Activated effector memory CD4-positive, alpha-beta T cell treated with Interleukin-2 at 50 U/mL for 16 hours (primary cell): ENCODE measurements at places on chromosomes 6 and 20.

DNA sequence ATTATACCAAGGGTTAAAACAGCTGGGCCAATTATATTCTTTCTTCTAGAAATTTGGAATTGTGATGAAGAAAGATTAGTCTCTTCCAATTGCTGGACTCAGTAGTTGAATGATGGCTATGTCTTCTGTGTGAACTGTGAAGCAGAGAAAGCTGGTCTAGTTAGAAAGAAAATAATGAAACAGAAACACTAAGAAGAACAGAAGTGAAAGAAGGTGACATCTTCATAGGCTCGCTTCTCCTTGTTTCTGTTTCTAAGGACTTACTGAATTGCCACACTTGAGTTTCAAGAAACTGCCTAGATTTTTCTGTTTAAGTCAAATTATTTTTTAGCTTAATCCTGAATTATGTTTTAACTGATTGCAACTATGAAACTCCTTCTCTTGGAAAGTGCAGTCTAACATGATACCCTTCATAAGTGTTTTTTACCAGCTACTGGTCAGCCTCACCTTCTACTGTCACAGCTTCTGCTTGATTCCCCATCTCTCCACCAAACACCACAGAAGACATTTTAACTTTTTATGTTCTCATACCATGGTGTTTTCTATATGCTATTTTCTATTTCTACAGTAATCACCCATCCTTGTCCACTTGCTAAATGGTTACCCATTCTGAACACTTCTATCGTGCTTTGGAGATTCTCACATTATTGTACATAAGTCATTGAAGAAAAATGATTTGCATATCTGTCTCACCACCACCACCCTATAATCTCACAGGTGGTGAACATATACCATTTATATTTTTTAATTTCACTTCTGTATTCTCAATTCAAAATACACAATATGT is 268.8 kb downstream of the GRIK2 start:
- DNase-seq, result no peak

DNA sequence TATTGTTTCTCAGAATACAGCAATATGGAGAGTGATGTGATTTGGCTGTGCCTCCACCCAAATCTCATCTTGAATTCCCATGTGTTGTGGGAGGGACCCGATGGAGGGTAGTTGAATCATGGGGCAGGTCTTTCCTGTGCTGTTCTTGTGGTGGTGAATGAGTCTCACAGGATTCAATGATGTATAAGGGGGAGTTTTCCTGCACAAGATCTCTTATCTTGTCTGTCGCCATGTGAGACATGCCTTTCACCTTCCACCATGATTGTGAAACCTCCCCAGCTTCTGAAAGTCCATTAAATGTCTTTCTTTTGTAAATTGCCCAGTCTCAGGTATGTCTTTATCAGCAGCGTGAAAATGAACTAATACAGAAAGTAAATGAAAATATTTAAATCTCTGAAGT is 234.8 kb upstream of the TENT5A start:
- no peak for DNase-seq

- no peak for DNase-seq
Observed at GRCh38 chr6:53011979-53012378, 16.9 kb upstream of the GSTA4 start.

GRCh38 chr6:38142178-38142902 is 322.8 kb downstream of the ZFAND3 start:
- no peak for DNase-seq

- DNase-seq, result no peak
Observed at GRCh38 chr6:101224751-101225150, 168.8 kb upstream of the GRIK2 start.

GRCh38 chr6:146402476-146402875 is 141.2 kb upstream of the RAB32 start:
- no peak for DNase-seq

- no peak for DNase-seq
Observed at GRCh38 chr6:144392536-144392935, 107.4 kb downstream of the UTRN start.

DNA sequence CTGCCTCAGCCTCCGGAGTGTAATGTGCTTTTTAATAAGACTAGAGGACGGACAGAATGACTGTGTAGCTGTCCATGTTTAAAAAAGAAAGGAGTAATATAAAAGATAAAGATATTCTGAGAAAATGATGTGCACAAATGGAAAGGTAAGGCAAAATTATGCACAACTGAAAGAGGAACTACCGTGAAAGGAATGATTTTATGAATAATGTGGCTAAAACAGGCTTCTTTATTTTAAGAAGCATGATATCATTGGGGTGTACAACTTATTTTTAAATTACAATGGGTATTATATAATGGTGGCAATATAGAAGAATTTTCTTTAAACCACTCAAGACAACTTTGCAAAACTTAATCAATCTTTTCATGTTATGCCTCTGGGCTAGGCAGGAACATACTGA is 78.1 kb downstream of the FIG4 start:
- no peak for DNase-seq

- DNase-seq, result no peak
Observed at GRCh38 chr6:148704400-148705246, 42.2 kb upstream of the UST start.

- no peak for DNase-seq
Observed at GRCh38 chr6:169341706-169342105, 88.1 kb upstream of the THBS2 start.

GRCh38 chr20:6067763-6068318 is 14.0 kb upstream of the LRRN4 start:
- no peak for DNase-seq

DNA sequence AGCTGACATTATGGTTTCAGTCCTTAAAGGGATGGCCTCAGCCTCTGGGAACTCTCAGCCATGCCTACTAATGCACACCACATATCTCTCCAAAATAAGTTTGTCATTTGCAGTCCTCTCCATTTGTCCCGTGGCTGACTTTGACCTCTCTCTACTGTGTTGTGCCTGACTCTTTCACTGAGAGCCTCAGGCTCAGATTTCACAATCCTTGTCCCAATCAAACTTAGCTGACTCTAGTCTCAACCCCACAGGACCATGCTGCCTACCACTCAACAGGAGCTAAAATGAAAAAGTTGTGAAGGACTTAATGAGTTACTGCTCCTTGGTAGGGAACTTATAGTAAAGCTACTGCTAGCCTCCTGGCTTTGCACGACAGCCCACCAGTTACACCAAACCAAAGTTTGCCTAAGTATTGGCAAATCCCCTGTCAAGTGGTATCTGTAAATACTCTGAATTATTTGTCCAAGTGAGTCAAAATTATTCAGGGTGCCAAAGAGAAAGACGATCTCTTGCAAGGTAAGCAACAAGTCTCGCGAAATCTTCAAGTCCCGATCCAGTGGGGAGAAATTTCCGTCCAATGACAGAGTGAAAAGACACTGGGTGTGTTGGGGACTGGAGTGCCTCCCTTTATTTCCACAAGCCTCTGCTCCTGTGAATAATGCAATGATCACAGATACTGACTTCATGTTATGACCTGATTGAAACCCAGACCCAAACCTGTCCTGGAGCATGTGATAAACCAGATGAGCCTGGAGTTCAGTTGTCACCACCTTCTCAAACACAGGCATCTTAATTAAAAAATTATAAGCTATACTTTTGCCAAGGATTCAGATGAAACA is 124.4 kb upstream of the FOXQ1 start:
- no peak for DNase-seq

- no peak for DNase-seq
Observed at GRCh38 chr20:51757226-51757625, 11.0 kb downstream of the ATP9A start.

DNA sequence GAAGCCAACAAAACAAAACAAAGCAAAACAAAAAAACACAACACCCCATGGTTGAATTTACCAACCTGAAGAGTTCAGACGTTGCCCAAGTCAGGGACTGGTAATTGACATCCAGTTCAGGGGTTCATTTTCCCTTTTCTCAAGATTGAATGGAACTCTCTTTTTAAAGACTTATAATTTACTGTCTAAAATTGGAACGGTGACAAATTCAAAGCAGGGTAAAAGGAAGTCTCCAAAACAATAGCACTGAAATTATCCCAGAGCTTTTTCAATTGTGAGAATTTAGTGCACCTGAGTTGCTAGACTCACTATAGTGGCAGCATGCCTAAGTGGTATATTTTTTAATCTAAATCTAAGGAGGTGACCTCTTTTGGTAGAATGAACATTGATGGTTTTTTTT is 90.9 kb upstream of the PREP start:
- DNase-seq, result no peak

DNA sequence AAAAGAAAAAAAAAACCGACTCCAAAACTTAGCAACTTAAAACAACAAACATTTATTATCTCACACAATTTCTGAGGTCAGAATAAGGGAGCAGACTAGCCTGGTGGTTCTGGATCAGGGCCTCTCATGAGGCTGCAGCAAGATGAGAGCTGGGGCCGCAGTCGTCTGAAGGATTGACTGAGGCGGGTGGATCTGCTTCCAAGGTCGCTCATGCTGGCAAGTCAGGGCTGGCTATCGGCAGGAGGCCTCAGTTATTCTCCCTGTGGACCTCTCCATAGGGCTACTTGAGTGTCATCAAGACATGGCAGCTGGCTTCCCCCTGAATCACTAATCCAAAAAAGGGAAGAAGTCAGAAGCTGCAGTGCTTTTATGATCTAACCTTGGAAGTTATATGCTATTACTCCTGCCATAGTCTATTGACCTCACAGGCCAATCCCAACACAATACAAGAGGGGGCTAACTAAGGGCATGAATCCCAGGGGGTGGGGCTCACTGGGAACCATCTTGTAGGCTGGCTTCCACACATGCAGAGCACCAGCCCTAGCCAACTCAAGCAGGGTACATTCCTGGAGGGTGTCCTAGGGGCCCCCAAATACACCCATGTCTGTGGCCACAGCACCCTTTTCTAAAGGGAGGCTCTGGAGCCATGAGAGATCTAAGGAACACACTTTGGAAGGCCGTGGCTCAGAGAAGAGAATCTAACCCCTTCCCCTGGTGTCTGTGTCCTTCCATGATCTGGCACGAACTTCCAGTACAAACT is 11.3 kb downstream of the EBF4 start:
- DNase-seq, result no peak

DNA sequence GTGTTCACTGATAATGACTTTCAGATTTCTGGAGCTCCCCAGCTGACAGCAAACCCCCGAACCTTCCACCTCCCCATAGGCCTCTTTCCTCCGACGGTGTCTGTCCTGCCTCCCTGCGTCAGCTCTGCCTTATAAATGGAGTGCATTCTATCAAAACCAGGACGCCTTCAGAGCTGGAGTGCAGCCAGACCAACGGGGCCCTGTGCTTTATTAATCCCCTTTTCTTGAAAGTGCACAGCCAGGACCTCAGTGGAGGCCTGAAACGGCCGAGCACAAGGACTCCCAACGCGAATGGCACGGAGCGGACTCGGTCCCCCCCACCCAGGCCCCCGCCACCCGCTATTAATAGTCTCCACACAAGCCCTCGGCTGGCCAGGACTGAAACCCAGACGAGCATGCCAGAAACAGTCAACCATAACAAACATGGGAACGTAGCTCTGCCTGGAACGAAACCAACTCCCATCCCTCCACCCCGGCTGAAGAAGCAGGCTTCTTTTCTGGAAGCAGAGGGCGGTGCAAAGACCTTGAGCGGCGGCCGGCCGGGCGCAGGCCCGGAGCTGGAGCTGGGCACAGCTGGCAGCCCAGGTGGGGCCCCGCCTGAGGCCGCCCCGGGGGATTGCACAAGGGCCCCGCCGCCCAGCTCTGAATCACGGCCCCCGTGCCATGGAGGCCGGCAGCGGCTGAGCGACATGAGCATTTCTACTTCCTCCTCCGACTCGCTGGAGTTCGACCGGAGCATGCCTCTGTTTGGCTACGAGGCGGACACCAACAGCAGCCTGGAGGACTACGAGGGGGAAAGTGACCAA is 42.3 kb upstream of the NAA20 start:
- DNase-seq, result no peak

DNA sequence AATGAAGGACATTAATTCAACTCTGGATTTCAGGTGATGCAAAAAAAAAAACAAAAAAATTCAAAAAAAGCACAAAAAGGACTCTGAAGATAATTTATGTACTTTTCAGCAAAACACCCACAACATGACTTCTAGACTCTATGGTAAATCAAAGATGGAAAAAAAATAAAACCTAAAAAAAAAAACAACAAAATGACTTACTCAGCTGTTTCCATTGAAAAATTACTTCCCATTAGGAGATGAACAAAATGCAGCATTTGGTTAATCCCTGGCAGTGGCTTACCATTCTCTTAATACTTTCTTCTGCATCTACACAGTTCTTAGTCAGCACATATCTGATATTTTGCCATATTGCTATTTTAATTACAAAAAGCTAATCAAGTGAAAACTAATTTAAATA is 572.6 kb downstream of the PRKN start:
- no peak for DNase-seq

DNA sequence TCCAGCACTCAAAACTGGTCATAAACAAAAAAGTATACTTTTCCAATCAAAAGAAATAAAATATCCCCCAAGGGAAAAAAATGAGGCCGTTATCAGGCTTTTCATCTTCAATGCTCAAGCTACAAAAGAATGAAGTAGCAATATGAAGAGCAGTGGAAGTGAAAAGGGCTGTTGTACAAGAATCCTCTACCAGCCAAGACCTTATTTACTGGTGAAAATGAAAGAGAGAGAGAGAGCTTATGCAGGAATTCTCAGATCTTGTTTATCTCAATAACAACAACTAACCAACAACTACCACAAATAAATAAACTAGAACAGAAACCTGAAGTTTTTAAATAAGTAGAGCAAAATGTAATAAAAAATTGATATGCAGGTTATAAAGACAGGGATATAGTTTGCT is 400.6 kb downstream of the HDGFL1 start:
- no peak for DNase-seq

DNA sequence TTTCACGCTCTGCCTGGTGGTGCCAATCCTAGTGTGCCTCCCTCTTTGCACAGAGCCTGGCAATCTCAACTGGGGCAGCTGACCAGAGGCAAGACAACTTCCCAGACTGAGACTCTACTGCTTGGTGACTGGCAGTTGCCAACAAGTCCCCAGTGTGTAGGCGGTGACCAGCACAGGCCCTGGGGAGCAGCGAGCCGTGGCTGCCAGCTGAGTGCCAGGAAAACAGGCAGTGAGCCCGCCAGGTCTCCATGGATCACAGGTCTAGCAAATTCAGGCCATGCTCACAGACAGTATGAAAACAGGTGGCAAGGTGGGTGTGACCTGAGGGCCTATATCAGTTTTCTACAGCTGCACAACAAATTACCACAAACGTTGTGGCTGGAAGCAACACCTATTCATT is 289.9 kb downstream of the KIF16B start:
- DNase-seq, result no peak

DNA sequence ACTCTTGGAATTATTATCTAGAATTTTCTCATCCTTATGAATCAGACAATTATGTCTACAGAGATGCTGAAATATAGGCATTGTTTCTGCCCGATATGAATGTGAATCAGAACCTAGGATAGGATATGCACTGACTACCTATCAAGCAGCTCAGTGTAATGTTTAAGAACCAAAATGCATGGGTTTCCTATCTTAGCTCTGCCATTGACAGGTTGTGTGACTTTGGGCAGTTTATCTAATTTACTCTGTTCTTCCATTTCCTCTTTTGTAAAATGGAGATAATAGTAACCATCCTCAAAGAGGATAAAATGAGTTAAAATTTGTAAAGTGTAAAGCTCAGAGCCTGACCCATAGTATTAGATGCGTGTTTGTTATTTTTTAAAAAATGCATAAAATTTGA is 10.2 kb upstream of the AIG1 start:
- DNase-seq, result no peak
